ENCODE measurements at places on chromosomes 4 and X. TPM values are rescaled to one million over a fixed set of nuclear protein-coding genes. Genes with fewer than 3 reads are reported as not detected.

- no peak for DNase-seq
- H3K27ac ChIP-seq: peak overlapping the region; percentile 85
- H3K4me1 ChIP-seq: peaks cover 10% of the 10 kb centered on the region
- no peaks in the 10 kb centered on the region for H3K27me3 ChIP-seq
- peak overlapping the region; percentile 10 for H3K4me3 ChIP-seq
Observed at GRCh38 chr4:185932491-185932890, 120.5 kb upstream of the SORBS2 start.

- H3K36me3 ChIP-seq: no peaks in the 10 kb centered on the region
- H3K4me3 ChIP-seq: no peak overlapping the region
- H3K27me3 ChIP-seq: no peaks in the 10 kb centered on the region
- DNase-seq: no peak
Observed at GRCh38 chrX:133229361-133229760, 11.2 kb upstream of the TFDP3 start.

- H3K27ac ChIP-seq: no peak overlapping the region
- H3K27me3 ChIP-seq: no peaks in the 10 kb centered on the region
- H3K4me3 ChIP-seq: no peak overlapping the region
- DNase-seq: no peak
- no peaks in the 10 kb centered on the region for H3K4me1 ChIP-seq
- H3K36me3 ChIP-seq: no peaks in the 10 kb centered on the region
Observed at GRCh38 chr4:108270466-108271450, 102.0 kb upstream of the LEF1 start.

The NUDT9 gene
- total RNA-seq: 9.6 TPM
